LoVo (cell line): ENCODE measurements at places on chromosomes 7 and 10.
A peak's percentile ranks its signal among the peaks of the same experiment; 100 is the strongest.

DNA sequence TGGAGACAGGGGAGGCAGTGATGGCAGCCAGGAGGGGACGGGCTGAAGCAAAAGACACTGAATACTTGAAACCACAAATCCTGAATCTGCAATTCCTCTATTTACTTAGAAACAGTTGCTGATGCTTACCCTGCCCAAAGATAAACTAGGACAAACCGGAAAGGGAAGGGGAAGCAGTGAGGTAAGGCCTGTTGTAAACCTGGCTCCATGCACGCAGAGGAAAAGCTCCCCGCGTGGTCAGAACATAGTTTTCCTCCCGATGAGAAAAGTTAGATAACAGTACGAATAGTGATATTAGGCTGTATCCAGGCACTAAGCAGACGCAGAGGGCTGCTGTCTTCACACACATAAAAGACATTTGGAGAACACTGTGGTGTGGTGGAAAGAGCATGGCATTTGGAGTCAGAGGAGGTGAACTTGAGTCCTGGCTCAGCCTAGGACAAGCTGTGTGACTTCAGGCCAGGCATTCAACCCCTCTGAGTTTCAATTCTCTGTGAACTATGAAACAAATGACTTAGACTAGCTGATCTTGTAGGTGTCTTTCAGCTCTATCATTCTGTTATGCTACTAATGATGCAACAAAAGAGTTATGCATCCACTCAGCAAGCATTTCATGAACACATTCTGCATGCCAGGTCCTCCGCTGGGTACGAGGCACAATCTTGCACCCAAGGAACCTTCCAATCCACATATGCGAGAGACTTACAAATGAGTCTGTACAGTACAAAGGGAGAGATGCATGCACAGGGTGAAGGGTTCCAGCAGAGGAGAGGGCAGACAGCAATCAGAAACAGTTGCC is 80.9 kb downstream of the SORBS1 start:
- DNase-seq = no peak

- no peak for DNase-seq
Measured at GRCh38 chr7:1282679-1283078, 50.0 kb downstream of the UNCX start.

DNA sequence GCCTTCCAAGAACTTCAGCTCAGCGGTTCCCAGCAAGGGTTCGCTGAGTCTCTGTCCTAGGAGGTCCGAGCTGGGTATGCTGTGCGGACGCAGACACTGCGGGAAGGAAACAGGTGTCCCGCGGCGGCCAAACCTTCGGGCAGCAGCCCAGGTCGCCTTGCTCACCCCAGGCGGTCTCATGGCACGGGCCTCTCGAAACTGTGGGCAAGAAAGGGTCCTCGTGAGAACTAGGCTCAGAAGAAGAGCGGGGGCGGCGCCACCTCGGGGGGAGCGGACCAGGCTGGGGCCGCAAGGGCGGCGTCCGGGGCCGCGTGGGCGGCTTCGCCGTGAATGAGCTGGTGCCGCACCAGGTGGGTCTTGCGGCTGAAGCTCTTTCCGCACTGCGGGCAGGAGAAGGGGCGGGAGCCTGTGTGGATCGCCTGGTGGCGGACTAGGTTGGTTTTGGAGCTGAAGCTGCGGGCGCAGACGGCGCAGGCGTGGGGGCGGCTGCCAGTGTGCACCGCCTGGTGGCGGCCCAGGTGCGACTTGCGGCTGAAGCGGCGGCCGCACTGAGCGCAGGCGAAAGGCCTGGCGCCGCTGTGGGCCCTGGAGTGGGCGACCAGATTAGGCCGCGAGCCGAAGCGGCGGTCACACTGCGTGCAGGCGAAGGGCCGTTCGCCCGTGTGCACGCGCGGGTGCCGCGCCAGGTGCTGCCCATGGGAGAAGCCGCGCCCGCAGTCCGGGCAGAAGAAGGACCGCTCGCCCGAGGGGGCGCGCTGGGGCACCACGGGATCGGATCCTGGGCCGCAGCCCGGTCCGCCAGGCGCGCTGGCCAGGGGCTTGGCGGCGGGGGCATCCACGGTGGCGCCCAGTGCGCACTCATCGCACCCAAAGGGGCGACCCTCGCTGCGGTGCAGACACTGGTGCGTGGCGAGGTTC is 8.6 kb downstream of the ZNF467 start:
- no peak for DNase-seq

DNA sequence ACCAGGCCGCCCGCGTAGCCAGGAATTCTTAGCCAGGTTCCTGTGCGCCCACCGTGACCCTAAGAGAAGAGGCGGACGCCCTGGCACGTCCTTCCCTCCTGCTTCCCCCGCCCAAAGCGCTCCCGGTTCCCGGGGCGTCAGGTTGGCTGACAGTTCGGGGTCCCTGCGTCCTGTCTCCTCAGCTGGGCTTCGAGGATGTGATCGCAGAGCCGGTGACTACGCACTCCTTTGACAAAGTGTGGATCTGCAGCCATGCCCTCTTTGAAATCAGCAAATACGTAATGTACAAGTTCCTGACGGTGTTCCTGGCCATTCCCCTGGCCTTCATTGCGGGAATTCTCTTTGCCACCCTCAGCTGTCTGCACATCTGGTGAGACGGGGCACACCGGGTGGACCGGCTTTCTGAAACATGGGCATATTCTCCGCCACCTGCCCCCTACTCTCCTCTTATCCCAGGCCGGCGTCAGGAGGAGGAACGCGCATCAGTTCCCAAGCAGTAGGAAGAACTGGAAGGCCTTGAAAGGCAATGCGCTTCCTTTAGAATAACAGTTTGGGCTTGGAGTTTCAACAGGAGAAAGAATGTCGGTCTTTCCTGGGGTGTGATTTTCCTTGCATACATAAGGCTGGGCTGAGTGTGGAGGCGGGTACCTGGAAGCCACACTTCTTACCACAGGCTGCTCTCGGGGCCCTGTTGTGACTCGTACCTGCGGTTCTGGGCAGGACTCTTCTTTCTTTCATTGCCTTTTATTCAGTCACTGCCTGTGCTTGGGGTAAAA is 728 bp downstream of the CAV2 start:
- peak; percentile 65 for DNase-seq

DNA sequence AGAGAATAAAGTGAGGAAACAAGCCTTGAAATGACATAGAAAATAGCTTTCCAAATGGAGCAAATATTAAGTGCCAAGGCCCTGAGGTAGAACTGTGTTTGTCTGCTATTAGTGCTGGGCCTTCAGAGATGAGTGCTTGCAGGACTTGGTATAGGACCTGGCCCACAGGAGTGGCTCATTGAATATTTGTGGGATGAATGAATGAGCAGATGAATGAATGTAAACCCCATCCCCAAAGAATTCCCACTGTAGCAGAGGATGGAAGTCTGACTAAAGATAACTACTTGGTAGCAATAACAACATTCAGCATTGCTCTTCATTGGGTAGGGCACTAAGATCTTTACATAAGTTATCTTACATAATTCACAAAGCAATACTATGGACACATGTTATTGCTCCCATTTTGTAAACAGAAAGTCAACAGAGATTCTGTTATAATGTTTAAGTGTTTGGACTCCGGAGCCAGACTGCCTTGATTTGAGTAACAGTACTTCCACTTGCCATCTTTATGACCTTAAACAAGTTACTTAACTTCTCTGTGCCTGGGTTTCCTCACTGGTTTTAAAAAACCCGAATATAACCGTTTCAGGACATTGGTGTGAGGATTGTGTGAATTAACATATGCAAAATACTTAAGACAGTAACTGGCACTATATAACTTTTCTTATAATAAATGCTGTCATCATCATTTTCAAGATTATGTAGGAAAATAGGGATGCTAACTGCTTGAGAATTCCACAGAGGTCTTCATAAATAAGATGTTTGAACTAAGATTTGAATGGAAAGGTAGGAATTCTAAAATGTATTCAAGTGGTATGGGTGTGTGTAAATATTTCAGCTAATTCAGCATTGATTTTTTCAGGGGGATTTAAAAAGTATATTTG is 141.9 kb downstream of the PRKG1 start:
- no peak for DNase-seq

DNA sequence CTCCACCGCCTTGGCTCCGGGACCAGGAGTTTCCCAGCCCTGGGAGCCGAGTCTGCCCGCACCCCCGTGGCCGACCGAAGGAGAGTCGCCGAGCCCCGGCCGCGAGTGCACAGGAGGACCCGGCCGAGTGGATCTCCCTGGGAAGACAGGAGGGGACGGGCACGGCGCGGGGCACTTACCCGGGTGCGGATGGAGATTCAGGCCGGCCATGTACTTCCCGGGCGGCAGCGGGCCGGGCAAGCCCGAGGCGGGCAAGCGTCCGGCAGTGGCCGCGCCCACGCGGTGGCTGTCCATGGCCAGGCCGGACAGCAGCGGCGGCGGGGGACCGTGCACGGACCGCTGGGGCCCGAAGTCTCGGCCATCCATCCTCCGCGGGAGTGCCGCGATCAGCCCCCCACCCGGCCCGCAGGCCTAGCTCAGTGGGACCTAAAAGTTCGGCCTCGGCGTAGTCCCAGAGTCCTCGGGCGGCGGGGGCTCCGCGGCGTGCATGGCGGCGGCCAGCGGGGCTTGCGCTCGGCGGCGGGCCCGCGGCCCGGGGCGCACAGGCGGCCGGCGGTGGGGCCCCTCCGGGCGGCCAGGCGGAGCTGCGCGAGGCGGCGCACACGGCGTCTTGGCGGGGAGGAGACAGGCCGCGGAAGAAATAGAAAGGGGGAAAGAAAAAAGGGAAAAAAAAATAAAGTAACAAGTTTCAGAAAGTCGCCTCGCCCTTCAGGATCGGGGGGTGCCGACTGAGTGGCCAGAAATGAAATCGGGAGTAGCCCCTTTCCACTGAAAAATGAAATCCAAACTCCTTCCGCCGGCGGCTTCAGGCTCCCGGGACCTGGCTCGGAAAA is 2.5 kb downstream of the TNRC18 start:
- no peak for DNase-seq

GRCh38 chr10:68261132-68261856 is 29.4 kb upstream of the ATOH7 start:
- no peak for DNase-seq

GRCh38 chr7:110718503-110719205 is 372.3 kb upstream of the LRRN3 start:
- DNase-seq = no peak

DNA sequence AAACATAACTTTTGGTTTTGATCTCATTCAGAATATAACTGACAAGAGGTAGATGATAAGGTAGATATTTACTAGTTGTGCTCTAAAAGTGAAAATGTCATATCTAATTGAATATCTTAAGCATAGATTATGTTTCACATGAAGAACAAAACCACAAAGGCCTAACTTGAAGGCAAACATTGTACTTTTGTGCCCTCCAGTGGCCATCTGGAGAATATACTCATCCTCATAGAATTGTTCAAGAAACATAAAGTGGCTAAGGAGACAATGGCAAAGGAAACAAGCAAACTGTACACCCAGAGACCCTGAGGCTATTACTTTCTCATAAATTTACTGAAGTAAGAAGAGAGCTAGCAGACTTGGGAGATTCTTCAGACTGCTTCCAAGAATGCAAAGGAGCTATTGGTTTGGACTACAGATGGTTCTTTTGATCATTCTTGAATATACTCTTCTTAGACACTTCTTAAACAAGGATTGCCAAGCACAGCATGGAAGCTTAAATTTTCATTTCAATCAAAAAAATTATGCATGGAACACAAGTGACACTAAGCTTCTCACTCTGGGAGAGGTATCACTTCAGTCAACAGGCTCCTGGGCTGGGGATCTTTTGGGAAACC is 98.2 kb upstream of the DKK1 start:
- DNase-seq = peak; percentile 64
